ENCODE measurements at places on chromosomes 4 and X.
A peak's percentile ranks its signal among the peaks of the same experiment; 100 is the strongest.

- H3K36me3 ChIP-seq, result peaks cover 4% of the 10 kb centered on the region
- H3K4me3 ChIP-seq, result no peak overlapping the region
- DNase-seq, result no peak
- no peaks in the 10 kb centered on the region for H3K4me1 ChIP-seq
These were observed 125.0 kb downstream of the AKAP4 start for GRCh38 chrX:50075630-50076339.

DNA sequence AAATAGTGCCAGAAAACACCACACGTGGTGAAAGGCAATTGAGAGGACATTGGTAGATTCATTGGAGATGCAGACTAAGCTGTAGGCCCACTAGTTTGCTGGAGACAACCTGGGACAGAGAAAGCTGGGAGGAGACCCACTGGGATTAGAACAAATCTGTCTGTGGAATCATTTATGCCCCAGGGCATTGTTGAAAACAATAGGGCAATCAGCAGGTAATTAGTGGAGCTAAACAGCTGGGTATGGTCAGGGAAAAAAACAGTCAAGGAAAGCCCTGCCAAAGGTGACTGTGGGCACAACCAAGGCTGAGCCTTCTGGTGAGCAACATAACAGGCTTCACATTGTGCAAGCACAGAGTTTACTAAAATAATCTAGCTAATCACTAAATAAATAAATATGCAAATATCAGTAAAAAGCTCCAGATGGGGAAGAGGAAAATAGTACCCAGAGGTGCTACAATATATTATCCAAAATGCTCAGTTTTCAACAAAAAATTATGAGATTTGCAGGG, 9.0 kb downstream of the TCEAL3 start:
- H3K36me3 ChIP-seq, result 0 out of 2 replicates have a peak, but pooled peaks cover 4% of the 10 kb centered on the region
- H3K27ac ChIP-seq, result no peak overlapping the region

- no peak for DNase-seq
- H3K27ac ChIP-seq, result no peak overlapping the region
- H3K36me3 ChIP-seq, result no peaks in the 10 kb centered on the region
- no peaks in the 10 kb centered on the region for H3K27me3 ChIP-seq
- H3K4me1 ChIP-seq, result peaks cover 15% of the 10 kb centered on the region
- H3K4me3 ChIP-seq, result no peak overlapping the region
These were observed 269.2 kb downstream of the HNRNPD start for GRCh38 chr4:82104578-82104977.

GRCh38 chr4:27368781-27369180, 508.1 kb downstream of the STIM2 start:
- H3K27me3 ChIP-seq, result no peaks in the 10 kb centered on the region
- H3K27ac ChIP-seq, result no peak overlapping the region
- H3K4me3 ChIP-seq, result no peak overlapping the region
- DNase-seq, result no peak

GRCh38 chr4:93809773-93810172, 18.8 kb upstream of the ATOH1 start:
- DNase-seq, result no peak
- peaks cover 10% of the 10 kb centered on the region for H3K4me1 ChIP-seq
- H3K27me3 ChIP-seq, result peaks cover 4% of the 10 kb centered on the region
- no peak overlapping the region for H3K27ac ChIP-seq

DNA sequence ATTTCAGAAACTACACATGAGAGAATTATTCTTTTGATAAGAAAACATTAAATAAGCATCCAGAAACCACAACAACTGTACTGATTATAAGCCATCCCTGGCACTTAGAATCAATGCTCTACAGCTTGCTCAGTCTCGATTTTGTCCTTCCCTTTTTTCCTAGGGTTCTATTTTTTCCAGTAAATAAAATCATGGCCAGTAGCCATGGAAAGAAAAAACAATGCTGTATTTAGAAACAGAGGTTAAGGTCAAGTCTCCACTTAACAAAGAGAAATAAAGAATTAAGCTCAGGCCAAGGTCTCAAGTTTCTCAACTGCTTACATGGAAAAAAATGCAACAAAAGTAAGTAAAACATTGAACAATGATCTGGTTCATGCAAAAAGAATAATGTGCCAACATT, 38.7 kb upstream of the GRID2 start:
- H3K27me3 ChIP-seq, result no peaks in the 10 kb centered on the region
- H3K4me1 ChIP-seq, result peaks cover 41% of the 10 kb centered on the region
- H3K36me3 ChIP-seq, result peaks cover 64% of the 10 kb centered on the region
- no peak for DNase-seq
- H3K27ac ChIP-seq, result peak overlapping the region; percentile 45
- H3K4me3 ChIP-seq, result no peak overlapping the region

GRCh38 chr4:159542296-159542695, 439.4 kb downstream of the RAPGEF2 start:
- no peaks in the 10 kb centered on the region for H3K27me3 ChIP-seq
- peaks cover 8% of the 10 kb centered on the region for H3K36me3 ChIP-seq
- no peak overlapping the region for H3K4me3 ChIP-seq
- H3K27ac ChIP-seq, result no peak overlapping the region
- DNase-seq, result no peak

- no peak overlapping the region for H3K4me3 ChIP-seq
- peaks cover 8% of the 10 kb centered on the region for H3K4me1 ChIP-seq
- no peaks in the 10 kb centered on the region for H3K27me3 ChIP-seq
These were observed 255.6 kb upstream of the JADE1 start for GRCh38 chr4:128553686-128554515.

- H3K4me1 ChIP-seq, result no peaks in the 10 kb centered on the region
- no peak for DNase-seq
- H3K27me3 ChIP-seq, result peaks cover 8% of the 10 kb centered on the region
- no peak overlapping the region for H3K4me3 ChIP-seq
These were observed 109.1 kb upstream of the BMP3 start for GRCh38 chr4:80921441-80921840.

DNA sequence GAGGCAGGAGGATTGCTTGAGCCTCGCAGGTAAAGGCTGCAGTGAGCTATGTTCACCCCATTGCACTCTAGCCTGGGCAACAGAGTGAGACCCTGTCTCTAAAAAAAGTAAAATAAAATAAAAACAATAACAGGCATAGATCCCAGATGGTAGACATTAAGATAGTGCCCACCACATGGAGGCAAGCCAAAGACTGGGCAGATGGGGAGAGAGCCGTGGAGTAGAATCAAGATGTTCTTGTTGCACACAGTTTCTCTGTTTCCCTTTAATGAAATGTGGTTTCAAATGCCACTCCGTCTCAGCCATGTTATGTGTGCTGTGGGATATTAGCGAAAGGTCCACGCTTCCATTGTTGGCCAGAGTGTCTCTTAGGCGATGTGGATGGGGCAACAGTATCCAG, 63.8 kb upstream of the TBL1X start:
- no peak for DNase-seq
- no peaks in the 10 kb centered on the region for H3K36me3 ChIP-seq
- no peaks in the 10 kb centered on the region for H3K27me3 ChIP-seq
- no peak overlapping the region for H3K4me3 ChIP-seq
- no peak overlapping the region for H3K27ac ChIP-seq
- H3K4me1 ChIP-seq, result no peaks in the 10 kb centered on the region

DNA sequence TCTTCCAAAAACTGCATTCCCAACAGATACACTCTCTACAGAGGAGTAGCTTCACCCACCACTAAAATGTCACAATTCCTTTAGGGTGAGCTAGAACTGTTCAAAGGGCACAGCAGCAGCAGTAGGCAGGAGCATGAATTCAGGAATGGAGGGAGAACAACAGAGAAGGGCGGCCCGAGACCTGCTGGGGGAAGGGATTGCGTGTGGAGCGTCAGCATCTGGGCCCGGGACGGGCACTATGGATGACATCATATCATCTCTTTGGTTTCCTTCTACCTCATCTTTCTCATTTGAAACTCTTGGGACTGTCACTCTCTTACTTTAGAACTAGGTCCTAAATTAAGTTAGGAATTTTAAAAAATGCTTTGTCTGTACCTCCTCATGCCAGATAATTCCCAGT, 95.0 kb downstream of the PHOX2B start:
- no peaks in the 10 kb centered on the region for H3K36me3 ChIP-seq
- no peak overlapping the region for H3K27ac ChIP-seq
- no peaks in the 10 kb centered on the region for H3K27me3 ChIP-seq
- H3K4me1 ChIP-seq, result peaks cover 9% of the 10 kb centered on the region

- H3K27ac ChIP-seq, result no peak overlapping the region
- H3K4me1 ChIP-seq, result peaks cover 34% of the 10 kb centered on the region
- no peaks in the 10 kb centered on the region for H3K27me3 ChIP-seq
These were observed 86.5 kb downstream of the SH3RF1 start for GRCh38 chr4:169184236-169184635.
